ENCODE measurements at places on chromosomes 5 and 9.
A peak's percentile ranks its signal among the peaks of the same experiment; 100 is the strongest.

DNA sequence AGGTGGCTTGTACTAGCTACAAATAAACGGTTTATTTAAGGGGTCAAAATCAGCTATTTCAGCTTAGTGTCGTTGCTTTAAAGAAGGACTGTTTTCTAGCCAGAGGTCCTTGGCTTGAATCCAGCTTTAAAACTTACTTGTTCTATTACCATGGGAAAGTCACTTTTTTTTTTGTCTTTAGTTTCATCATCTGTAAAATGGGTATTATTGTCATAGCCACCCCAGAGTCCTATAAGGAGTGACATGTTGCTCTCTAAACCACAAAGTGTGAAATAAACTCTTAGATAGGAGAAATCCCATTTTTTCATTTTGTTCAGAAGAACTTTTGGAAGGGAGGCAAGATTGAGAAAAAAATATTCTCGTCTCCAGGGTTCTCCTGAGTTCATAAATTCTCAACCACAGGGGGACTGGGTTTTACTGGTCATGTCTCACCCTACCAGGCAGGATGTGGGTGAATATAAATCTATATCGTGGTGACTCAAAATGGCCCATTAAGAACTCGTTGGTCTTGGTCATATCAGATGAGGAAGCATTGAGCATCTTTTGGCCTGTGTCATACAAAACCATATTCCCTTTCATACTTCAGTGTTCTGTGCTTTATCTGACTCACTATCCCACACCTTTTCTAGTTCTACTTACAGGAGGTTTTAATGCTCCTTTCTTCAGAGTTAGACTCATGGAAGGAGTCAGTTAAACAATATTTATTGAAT, 202.7 kb upstream of the NR3C1 start:
- H3K27ac ChIP-seq: no peak overlapping the region
- H3K4me3 ChIP-seq: no peak overlapping the region
- no peaks in the 10 kb centered on the region for H3K4me1 ChIP-seq
- DNase-seq: no peak
- H3K27me3 ChIP-seq: no peaks in the 10 kb centered on the region
- H3K36me3 ChIP-seq: no peaks in the 10 kb centered on the region

DNA sequence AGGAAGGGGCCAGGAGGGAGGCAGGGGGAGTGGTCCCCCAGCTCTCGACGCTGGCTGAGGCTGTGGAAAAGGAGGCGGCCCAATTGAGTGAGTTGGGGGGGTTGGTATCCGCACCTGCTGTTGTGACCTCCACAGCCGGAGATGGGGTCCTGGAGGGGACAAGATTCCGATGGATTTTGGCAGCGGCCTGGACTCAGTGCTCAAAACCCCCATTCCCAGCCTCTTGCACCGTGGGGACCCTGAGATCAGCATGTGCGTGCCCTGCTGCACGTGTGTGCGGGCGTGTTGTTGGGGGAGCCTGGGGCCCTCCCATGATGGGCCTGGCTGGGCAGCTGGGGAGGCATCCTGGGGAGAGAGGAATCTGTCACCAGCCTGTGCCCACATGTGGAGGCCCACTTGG, 15.0 kb downstream of the CNTFR start:
- peaks cover 5% of the 10 kb centered on the region for H3K27me3 ChIP-seq
- H3K27ac ChIP-seq: no peak overlapping the region
- no peak for DNase-seq
- H3K4me1 ChIP-seq: peaks cover 94% of the 10 kb centered on the region
- H3K36me3 ChIP-seq: no peaks in the 10 kb centered on the region

DNA sequence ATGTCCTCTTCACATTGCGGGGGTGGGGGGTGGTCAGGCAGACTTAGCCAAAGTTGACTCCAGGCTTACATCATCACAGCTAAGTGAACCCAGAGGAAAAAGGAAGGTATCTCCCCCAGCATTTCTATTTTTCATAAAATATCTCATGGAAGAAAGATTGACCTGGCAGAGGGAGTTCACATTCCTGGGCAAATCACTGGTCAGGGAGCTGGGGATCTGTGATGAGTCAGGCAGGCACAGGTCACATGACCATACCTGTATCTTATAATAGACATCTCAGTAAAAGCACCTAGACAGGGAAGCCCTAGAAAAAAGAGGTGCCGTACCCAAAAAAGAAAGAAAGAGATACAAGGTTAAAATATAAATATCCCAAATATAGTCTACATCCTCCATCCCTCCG, 57.3 kb upstream of the WWC1 start:
- peaks cover 3% of the 10 kb centered on the region for H3K27me3 ChIP-seq
- H3K27ac ChIP-seq: peak overlapping the region; percentile 17
- peaks cover 7% of the 10 kb centered on the region for H3K36me3 ChIP-seq
- H3K4me3 ChIP-seq: no peak overlapping the region
- peaks cover 37% of the 10 kb centered on the region for H3K4me1 ChIP-seq

- no peaks in the 10 kb centered on the region for H3K36me3 ChIP-seq
- H3K4me3 ChIP-seq: no peak overlapping the region
- no peak overlapping the region for H3K27ac ChIP-seq
- no peaks in the 10 kb centered on the region for H3K27me3 ChIP-seq
- DNase-seq: no peak
These were observed 133.3 kb upstream of the ELL2 start for GRCh38 chr5:96094904-96095303.

GRCh38 chr9:34035656-34036055, 13.0 kb downstream of the UBAP2 start:
- H3K36me3 ChIP-seq: peaks cover 90% of the 10 kb centered on the region
- no peak for DNase-seq
- peak overlapping the region; percentile 25 for H3K27ac ChIP-seq
- H3K4me1 ChIP-seq: peaks cover 8% of the 10 kb centered on the region
- peaks cover 3% of the 10 kb centered on the region for H3K27me3 ChIP-seq

- H3K27me3 ChIP-seq: no peaks in the 10 kb centered on the region
- peaks cover 80% of the 10 kb centered on the region for H3K36me3 ChIP-seq
- no peak overlapping the region for H3K4me3 ChIP-seq
- H3K4me1 ChIP-seq: no peaks in the 10 kb centered on the region
These were observed 47.1 kb downstream of the SPIN1 start for GRCh38 chr9:88435336-88435735.

DNA sequence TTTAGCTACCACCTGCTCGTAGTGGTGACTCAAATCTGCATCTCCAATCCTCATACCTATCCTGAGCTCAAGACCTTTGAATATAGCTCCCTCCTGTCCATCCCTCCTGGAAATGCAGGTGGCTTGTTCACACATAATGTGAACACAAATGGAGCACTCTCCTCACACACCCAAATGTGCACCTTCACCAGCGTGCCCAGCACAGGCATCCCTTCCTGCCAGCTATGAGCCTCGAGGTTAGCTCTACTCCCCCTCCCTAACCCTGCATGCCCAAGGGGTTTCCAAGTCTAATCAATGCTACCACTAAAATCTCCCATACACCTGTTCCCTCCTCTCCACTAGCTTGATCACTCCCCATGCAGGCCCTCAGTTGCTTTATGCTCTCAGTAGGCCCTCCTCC, 2.2 kb upstream of the TGFBI start:
- peaks cover 22% of the 10 kb centered on the region for H3K4me1 ChIP-seq
- no peak overlapping the region for H3K4me3 ChIP-seq
- no peak for DNase-seq
